ENCODE measurements at places on chromosomes 2 and 18.
A peak's percentile ranks its signal among the peaks of the same experiment; 100 is the strongest.

DNA sequence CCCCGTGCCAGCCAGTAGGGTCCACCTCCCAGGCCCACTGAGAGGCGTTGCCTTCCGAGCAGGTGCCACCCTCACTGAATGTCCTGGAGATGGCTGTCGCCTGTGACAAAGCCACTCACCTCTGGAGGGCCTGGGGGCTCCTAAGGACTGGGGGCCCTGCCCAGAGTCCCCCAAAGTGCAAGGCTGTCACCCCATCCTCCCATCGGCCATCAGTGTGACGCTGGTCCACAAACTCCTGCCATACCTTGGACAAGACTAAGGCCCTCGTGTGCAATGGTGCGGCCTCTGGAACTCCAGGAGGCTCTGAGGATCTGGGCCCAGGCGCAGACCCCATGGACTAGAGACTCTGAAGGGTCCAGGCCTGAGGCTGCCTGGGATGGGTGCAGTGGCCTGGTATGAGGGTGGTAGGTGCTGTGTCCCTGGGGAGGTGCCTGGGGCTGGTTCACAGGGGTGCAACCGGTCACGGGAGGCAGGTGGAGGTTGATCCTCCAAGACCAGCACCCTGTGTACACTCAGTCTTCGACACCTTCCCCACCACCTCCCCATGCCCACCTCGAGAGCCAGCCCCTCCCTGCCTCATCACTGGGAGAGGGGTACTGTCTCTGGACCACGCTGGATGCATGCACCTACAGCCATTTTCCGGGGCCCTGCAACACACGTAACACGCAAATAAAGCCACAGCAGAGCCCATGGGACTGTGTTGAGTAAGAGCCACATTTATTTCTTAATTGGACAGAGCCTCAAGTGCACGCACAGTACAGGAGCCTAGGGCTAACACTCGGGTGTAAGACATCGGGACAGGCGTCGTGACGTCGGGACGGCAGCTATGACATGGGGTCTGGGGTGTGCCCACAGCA is 21.6 kb downstream of the AQP12A start:
- no peak for DNase-seq

DNA sequence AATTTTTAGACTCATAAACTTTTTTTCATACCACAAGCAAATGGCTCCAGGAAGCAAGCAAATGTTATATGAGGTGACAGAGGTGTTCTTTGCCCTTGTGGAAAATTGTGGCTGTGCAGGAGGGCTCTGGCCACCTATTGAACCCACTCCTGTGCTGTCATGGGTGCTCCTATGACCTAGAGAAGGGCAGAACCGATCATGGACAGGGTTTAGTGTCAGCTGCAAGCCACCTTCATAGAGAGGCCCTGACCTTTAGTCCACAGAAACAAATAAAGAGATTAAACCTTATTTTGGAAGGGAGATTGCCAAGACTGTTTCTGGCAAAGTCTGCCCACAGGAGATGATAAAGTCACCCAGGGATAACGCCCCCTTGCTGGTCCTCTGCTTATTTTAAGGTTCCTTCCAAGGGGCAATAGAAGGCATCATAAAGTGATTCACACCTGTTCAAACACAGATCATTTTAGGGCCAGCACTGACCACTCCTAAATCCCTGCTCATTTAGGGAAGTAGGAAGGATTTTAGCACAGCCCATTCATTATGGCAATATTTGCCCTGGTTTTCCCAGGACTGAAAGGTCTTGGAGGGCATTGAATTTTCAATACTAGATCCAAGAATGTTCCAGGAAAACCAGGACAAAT is 26.1 kb upstream of the STAT4 start:
- no peak for DNase-seq

- DNase-seq, result no peak
Observed at GRCh38 chr2:98412751-98413458, 31.8 kb upstream of the INPP4A start.

DNA sequence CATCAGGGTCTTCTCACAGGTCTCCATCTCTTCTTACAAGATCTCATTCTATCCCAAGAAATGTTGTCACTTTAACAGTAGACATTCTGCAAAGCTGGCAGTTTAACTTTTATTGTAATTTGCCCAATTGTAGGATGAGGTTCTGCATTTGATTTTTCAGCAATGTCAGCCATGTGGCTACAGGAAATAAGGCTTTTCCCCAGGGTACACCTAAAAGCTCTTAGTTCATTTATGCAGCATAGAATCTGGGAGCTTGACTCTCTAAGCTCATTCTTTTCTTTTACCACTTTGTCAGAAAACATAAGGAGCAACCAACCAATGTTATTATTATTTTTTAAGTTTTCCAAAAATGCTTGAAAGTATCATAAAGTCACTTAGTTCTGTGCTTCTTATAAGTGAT is 123.4 kb downstream of the CALCRL start:
- DNase-seq, result no peak

GRCh38 chr2:50902365-50902764 is 129.6 kb downstream of the NRXN1 start:
- no peak for DNase-seq

DNA sequence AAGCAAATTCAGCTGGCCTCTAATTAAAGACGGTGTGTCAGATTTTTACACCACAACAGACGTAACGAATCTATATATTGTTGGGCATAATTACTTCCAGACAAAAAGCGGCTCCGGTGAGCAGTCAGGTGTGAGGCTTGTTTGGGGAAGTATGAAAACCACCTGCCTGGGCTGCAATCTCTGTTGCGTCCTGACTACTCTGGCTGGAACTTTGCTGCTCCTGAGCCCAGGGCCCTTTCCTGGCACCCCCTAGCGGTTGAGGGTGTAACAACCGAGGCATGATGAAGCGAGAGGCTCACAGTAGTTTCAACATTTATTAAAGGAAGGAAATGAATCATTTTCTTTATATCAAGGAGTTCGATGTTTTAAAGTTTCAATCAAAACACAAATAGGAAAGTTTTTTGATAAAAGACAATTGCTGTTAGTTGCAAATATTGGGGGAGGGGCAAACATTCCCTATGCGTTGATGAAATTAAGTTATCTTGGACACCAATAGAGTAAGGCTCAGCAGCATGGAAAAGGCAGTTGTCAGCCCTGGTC is 10.6 kb upstream of the ITGB6 start:
- no peak for DNase-seq

- no peak for DNase-seq
Observed at GRCh38 chr18:63752636-63753035, 22.6 kb upstream of the SERPINB7 start.

DNA sequence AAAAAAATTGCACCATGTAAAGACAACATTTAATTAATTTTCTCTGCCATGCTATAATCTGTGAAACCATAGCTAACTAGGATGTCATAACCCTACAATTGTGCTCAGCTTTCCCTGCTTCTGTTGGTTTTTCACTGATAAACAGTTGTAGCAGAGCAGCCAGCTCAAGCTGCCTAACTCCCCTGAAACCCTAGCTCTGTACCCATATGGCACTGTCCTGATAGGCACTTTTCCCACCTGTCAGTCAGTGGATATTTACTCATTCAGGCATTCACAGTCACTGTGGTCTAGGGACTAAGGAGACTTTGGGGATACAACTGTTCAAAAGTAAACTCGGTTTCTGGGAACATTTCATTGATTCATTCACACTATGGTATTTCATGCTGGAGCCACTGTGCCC is 407.0 kb downstream of the DSEL start:
- no peak for DNase-seq

- peak; percentile 94 for DNase-seq
Observed at GRCh38 chr2:41966431-41966893, 81.4 kb upstream of the PKDCC start.

- no peak for DNase-seq
Observed at GRCh38 chr2:207240649-207241048, 74.9 kb upstream of the KLF7 start.

DNA sequence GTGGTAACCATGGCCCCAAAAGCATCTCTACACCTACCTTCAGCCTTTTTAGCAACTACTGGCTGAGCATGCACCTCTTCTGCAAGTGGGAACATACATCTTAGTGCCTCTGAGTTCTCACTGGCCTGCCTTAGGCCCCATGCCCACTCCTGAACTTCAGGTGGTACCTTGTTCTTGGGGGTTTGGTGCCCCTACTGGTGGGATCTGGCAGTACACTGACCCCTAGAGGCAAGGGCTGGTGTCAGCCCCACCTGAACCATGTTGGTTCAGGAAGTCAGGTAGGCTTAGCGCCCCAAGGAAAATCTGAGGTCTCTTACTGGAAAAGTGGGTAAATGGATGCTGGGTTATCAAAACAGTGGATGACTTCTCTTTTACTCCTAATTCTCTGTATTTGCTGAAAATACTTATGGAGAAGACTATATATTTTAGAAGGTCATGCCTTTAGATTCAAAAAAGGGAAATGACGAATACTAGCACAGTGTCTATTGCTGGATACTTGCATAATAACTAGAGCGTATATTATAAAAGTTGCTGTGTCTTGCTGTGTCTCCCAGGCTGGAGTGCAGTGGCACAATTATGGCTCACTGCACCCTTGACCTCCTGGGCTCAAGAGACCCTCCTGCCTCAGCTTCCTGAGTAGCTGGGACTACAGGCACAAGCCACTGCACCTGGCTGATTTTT is 84.6 kb downstream of the RAB31 start:
- no peak for DNase-seq

- no peak for DNase-seq
Observed at GRCh38 chr2:218086478-218086877, 17.4 kb downstream of the RUFY4 start.

GRCh38 chr2:111119822-111120252 is 877 bp upstream of the BCL2L11 start:
- DNase-seq, result no peak

GRCh38 chr18:48540251-48541025 is 1.6 kb downstream of the CTIF start:
- DNase-seq, result no peak

DNA sequence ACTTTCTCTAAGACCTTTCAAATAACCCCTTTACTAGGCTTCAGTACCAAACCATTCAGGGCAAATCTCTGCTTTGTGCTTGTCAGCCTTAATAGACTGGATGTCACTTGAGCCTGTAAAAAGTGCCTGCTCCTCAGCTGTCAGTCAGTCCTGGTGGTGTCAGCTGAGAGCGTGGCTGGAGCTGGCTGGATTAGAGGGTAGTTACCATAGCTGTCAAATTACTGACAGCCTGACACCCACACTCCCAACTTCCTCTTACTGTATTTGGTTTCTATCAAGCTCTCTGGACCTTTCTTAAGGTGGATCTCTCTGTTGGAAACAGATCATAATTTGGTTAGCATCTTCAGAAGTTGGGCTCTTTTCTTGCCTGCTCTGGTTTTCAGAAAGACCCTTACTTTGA is 371.4 kb upstream of the ATP5MC3 start:
- DNase-seq, result no peak

DNA sequence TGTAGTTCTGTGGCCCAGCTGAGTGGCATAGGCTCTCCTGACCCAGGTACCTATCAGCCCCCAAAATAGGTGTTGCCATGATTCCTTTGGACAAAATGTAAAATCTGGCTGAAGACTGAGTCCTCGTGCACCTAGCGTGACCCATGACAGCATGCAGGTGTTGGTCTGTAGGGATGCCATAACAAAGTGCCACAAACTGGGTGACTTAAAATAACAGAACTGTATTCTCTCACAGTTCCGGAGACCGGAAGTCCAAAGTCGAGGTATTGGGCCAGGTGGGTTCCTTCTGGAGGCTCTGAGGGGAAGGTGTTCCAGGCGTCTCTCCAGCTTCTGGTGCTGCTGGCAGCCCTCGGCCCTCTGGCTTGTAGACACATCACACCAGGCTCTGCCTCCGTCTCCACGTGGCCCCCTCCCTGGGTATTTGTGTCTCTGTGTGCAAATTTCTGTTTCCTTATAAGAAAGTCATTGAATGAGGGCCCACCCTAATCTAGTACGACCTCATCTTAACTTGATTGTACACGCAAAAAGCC is 34.5 kb downstream of the LRRFIP1 start:
- DNase-seq, result no peak

DNA sequence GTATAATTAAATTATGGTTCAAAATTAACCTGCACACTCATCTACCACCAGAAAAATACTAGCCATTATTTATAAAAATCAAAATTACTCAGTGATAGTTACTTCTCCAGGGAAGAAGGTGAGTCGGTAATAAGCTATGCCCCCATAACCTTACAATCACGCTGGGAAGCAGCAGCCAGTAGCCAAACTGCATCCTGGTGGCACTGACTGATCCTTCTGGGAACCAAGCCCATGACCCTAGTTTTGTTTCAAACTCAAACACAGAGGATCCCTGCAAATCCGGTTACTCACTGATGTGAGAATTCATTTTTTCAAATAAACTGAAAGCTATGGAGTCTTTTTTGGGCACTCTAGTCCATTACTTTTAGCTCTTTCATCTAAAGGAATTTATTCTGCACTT is 88.2 kb upstream of the VWC2L start:
- DNase-seq, result no peak

GRCh38 chr2:8246137-8246536 is 435.7 kb upstream of the ID2 start:
- no peak for DNase-seq

- DNase-seq, result no peak
Observed at GRCh38 chr2:64017811-64018700, 1.2 kb downstream of the VPS54 start.

- no peak for DNase-seq
Observed at GRCh38 chr2:119059287-119059686, 99.3 kb downstream of the C1QL2 start.

DNA sequence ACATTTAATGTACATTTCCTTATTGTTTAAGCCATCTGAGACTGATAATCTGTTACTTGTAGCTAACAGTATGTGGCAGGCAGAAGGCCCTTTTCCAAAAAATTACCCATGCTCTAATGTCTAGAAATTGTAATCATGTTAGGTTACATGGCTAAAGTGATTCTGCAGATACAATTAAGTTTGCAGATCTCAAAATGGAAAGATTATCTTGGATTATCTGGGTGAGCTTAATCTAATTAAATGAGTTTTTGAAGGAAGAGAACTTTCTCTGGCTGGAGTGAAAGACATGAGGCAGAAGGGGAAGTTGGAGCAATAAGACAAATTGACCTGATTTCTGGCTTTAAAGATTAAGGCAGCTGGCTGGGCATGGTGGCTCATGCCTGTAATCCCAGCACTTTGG is 76.3 kb downstream of the MBD2 start:
- DNase-seq, result no peak

- DNase-seq, result no peak
Observed at GRCh38 chr18:35991696-35992095, 19.2 kb downstream of the RMP24 start.

GRCh38 chr2:145141981-145142380 is 622.1 kb upstream of the ZEB2 start:
- no peak for DNase-seq

DNA sequence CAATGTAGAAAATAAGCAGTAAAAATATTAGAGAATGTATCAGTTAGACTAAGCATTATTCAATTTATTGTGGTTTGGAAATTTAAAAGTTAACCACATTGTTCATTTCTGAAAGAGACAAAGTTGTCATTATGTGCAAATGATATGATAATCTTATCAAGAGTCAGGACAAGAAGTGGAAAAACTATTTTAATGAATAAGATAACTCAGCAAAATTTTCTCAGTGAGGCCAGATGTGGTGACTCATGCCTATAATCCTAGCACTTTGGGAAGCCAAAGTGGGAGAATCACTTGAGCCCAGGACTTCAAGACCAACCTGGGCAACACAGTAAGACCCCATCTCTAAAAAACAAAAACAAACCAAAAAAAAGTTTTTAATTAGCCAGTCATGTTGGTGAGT is 39.5 kb upstream of the CERS6 start:
- DNase-seq, result no peak

All from AG09309 (cell line).